Activated T-cell treated with anti-CD3 and anti-CD28 coated beads for 4 hours (primary cell): ENCODE measurements at places on chromosomes 5 and 9.

- DNase-seq, result no peak
Observed at GRCh38 chr9:91034521-91034920, 232.9 kb downstream of the SYK start.

GRCh38 chr5:131637694-131638093 is 2.7 kb upstream of the RAPGEF6 start:
- no peak for DNase-seq

DNA sequence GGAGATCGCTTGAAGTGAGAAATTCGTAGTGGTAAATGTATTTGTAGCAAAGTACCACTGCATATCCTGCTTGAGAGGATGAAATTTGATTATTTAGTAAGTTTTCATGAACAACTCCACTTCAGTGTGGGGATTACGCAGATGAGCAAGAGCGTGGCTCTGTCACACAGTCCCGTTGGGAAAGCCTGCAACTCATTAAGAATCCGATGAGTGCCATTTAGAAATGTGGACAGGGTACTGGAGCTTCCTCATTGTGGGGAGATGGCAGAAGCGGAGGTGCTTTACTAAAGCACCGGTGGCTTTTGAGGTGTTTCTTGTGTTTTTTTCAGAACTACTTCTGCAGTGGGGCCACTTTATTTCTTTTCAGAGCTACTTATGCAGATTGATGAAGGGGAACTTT is 1.4 kb downstream of the TJP2 start:
- no peak for DNase-seq

- DNase-seq, result peak; percentile 5
Observed at GRCh38 chr9:6645355-6646292, at the start of gene GLDC. Gene GLDC (minus strand): TSS chr9:6645729. CDS start chr9:6645499, 230 bp downstream.

- no peak for DNase-seq
Observed at GRCh38 chr9:134226221-134226930, 62.0 kb upstream of the RNU6ATAC start.

- no peak for DNase-seq
Observed at GRCh38 chr9:103713631-103714030, 380.5 kb upstream of the SMC2 start.

- DNase-seq, result no peak
Observed at GRCh38 chr5:116557669-116558271, 16.9 kb downstream of the SEMA6A start.

DNA sequence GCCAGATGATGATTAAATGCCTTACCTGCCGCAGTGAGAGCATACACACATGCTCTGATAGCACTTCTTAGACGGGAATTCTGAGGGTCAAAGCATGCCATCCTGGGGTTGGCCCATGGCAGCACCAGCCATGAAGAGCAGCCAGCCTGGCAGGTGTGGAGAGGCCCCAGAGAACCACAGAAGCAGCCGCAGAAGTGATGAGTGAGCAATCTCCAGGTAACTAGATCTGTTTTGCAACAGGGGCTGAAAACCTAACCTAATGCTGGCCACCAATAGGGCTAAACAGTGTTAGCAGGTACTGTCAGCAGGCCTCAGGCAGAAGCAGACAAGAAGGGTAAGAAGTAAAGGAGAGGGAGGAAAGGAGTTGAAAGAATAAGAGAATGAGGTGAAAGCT is 33.5 kb upstream of the HOMER1 start:
- DNase-seq, result no peak

DNA sequence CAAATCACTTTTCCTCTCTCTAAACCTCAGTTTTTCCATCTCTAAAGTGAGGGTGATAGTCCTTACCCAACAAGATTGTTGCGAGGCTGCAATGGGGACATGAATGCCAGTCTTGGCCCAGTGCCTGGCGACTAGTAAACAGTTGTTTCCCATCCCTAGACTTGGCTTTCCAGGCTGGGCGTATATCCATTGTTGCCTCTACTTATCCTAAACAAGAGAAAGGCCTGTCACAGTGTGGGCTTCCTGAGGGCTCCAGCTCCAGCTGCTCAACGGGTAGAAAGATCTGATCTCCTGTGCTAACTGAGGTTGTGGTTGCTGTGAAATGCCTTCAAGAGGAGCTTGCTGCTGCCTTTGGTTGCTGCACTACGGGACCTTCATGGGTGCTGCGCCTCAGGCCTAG is 142.0 kb downstream of the NSG2 start:
- DNase-seq, result no peak

- no peak for DNase-seq
Observed at GRCh38 chr9:70964861-70965260, 156.6 kb downstream of the TRPM3 start.

DNA sequence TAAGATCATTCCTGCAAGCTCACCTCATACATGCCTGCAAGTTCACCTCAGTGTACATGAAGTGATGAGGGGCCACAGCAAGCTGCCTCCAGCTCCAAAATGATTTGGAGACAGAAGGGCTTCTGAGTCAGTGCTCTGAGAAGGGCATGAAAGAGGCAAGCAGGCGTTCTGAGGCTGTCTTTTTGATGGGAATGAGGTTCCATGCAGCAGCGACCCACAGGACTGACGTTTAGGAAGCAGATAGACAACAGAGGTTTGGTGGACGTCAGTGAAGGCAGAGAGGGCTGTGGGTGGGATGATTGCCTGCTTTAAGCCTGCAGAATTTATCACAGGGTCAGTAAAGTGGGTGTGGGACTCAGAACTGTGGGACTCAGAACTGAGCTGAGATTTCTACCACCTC is 8.9 kb upstream of the SMIM32 start:
- DNase-seq, result no peak

DNA sequence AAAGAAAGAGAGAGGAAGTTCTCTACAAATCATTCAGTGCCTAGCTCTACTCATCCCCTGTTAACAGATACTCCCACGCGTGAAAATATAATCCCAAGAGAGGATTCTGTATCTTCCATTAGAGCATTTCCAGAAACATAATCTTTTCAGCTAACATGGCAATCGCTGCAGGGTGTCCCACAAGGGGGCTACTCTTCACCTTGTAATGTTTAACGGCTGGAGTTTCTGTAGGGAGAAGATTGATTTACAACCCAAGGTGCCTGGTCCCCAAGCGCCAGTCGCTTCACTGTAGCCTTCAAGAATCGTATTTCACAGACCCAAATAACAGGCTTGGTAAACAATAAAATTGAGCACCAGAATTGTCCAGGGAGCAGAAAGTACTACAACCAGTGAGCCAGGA is 318.7 kb downstream of the TLE1 start:
- DNase-seq, result no peak

DNA sequence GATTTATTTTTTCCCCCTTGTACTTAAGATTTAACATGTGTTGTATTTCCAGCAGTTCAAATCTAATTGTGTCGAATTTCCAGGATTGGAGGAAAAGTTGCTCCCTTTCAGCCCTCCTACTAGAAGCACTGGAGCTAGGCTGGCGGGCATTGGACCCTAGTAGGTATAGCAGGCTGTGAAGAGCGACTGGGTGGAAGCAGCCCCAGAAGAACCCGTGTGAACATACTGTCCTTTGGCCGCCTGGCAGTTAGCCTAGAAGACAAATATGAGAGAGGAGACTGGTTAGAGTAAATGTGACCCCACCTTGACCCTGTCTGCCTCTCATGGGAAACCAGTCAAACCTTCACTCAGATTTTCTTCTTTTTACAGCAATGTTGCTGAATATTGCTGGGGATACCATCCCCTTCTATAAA is 13.9 kb downstream of the ALDOB start:
- no peak for DNase-seq

GRCh38 chr5:34447424-34447823 is 208.7 kb upstream of the RAI14 start:
- DNase-seq, result no peak

DNA sequence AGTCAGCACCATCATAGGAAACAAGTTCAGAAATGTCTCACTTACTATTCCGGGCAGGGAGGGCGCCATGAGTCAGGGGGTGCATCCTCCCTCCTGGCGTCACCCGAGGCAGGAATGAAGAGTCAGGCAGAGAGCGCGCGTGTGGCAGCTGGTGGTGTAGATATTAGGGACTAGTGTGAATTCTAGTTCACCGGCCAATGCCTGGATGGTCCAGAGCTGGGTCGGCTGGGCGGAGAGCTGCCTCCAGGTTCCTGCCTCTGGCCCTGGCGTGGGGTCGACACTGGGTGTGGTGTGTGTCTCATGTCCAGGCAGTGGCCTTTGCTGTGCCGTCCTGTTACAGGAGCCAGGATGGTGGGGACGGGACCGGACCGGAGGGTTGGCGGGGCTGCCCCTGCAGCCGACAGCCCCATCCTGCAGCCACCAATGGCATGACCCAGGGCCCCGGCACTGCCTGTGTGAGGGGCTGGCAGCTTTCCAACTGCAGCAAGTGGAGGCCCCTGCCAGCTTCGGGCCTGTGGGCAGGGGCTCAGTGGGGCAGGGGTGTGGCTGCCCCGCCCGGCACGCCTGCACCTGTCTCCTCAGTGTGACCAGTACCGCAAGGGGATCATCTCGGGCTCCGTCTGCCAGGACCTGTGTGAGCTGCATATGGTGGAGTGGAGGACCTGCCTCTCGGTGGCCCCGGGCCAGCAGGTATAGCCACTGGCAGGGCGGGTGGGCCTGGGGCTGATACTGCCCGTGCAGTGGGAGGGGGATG is 9.1 kb downstream of the DIPK1B start:
- no peak for DNase-seq

DNA sequence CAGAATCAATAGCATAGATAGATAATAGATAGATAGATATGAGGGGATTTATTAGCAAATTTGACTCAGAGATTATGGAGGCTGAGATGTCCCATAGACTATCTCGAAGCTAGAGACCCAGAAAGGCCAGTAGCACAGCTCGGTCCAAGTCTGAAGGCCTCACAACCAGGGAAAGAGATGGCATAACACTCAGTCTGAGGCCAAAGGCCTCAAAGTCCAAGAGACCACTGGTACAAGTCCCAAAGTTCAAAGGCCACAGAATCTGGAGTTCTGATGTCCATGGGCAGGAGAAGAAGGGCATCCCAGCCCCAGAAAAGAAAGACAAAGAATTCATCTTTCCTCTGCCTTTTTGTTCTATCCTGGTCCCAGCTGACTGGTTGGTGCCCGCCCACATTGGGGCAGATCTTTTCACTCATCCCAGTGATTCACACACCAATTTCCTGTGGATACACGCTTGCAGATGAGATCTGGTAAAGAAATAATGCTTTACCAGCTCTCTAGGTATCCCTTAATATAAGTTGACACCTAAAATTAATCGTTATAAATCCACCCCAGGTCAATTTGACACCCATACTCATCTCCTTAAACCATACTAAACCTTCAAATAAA is 127.8 kb upstream of the FBN2 start:
- DNase-seq, result no peak

- no peak for DNase-seq
Observed at GRCh38 chr5:171092194-171092593, 216.9 kb upstream of the TLX3 start.

- DNase-seq, result no peak
Observed at GRCh38 chr5:114305402-114306207, 56.3 kb upstream of the KCNN2 start.

- no peak for DNase-seq
Observed at GRCh38 chr9:81384911-81385310, 304.4 kb downstream of the TLE1 start.
